ENCODE measurements at places on chromosomes 4 and X. TPM values are rescaled to one million over a fixed set of nuclear protein-coding genes. Genes with fewer than 3 reads are reported as not detected.

Gene TLR6
- total RNA-seq, result 2.0 TPM

- H3K27ac ChIP-seq, result no peak overlapping the region
- no peak overlapping the region for H3K4me3 ChIP-seq
- peaks cover 3% of the 10 kb centered on the region for H3K27me3 ChIP-seq
- DNase-seq, result peak; percentile 2
These were observed 2.5 kb upstream of the TMEM154 start for GRCh38 chr4:152682143-152682941.

GRCh38 chr4:152892974-152893373 is 43.1 kb upstream of the FHDC1 start:
- DNase-seq, result no peak
- no peaks in the 10 kb centered on the region for H3K27me3 ChIP-seq
- no peaks in the 10 kb centered on the region for H3K36me3 ChIP-seq
- H3K4me1 ChIP-seq, result peaks cover 3% of the 10 kb centered on the region
- no peak overlapping the region for H3K4me3 ChIP-seq

Gene ARR3
- total RNA-seq, result not detected

GRCh38 chrX:18351784-18352183 is 2.7 kb downstream of the SCML2 start:
- no peaks in the 10 kb centered on the region for H3K27me3 ChIP-seq
- DNase-seq, result no peak
- H3K4me3 ChIP-seq, result no peak overlapping the region
- no peaks in the 10 kb centered on the region for H3K4me1 ChIP-seq
- H3K36me3 ChIP-seq, result no peaks in the 10 kb centered on the region

Gene AADAT
- total RNA-seq, result 5.7 TPM

Gene TAF7L
- total RNA-seq, result 0.22 TPM

Gene NPNT
- total RNA-seq, result 795 TPM

Gene NSG1
- total RNA-seq, result 0.44 TPM

DNA sequence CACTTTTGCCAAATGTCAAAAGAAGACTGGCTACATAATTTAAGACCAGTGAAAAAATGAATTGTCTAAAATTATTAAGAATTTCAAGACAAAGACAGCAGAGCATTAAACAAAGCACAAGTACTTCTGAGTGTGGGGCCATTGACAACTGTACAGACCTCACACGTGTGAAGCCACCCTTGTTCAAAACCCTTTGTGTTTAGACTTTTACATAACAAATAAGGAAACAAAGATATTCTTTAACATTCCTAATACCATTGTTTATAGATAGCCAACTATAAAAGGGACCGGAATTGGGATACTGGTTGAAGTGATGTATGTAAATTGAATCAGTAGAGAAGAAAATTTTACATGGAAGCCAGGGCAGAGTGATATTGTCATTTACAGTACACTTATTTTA is 624.2 kb downstream of the PCDH18 start:
- H3K4me3 ChIP-seq, result no peak overlapping the region
- no peaks in the 10 kb centered on the region for H3K27me3 ChIP-seq
- H3K4me1 ChIP-seq, result no peaks in the 10 kb centered on the region
- no peak for DNase-seq

Gene IL1RAPL1
- total RNA-seq, result 0.78 TPM

GRCh38 chr4:185224597-185224996 is 15.2 kb downstream of the SNX25 start:
- no peak overlapping the region for H3K27ac ChIP-seq
- no peaks in the 10 kb centered on the region for H3K27me3 ChIP-seq
- no peaks in the 10 kb centered on the region for H3K36me3 ChIP-seq
- H3K4me1 ChIP-seq, result peaks cover 35% of the 10 kb centered on the region

GRCh38 chr4:97153042-97153441 is 990.2 kb downstream of the STPG2 start:
- no peak overlapping the region for H3K27ac ChIP-seq
- H3K36me3 ChIP-seq, result no peaks in the 10 kb centered on the region
- H3K4me1 ChIP-seq, result no peaks in the 10 kb centered on the region
- H3K27me3 ChIP-seq, result no peaks in the 10 kb centered on the region
- DNase-seq, result no peak
- no peak overlapping the region for H3K4me3 ChIP-seq

DNA sequence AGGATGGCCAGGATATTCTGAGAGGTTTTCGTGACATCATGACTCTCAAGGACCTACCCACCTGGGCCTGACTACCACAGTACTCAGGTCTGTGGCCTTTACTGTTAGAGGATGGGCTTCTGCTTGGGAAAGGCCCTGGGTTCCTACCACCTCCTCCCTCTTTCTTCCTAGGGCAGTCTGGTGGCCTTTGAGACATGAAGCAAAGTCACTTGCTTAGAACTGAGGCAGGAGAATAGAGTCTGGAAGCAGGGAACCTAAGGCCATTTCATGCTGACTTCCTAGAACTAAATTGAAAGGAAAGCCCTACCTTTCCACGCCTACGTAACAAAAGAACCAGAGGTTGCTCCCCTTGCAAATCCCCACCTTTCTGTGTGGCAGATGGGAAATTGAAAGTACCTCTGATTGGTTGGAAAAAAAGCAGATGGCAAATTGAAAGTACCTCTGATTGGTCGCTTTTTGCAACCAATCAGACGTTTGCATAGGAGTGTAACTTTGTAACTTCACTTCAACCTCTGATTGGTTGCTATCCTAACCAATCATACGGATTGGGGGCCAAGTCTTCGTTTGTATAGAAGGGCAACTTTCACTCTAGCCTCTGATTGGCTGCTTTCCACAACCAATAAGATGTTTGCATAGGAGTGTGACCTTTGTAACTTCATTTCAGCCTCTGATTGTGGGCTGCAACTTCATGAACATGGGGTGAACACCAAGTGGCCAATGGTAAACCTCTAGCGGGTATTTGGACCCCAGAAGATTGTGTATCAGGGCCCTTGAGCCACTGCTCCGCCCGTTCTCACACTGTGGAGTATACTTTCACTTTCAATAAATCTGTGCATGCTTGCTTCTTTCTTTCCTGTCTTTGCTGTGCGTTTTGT is 9.9 kb upstream of the AKAP14 start:
- no peaks in the 10 kb centered on the region for H3K36me3 ChIP-seq
- no peaks in the 10 kb centered on the region for H3K27me3 ChIP-seq
- H3K4me3 ChIP-seq, result no peak overlapping the region
- H3K4me1 ChIP-seq, result no peaks in the 10 kb centered on the region
- DNase-seq, result no peak

GRCh38 chrX:48891402-48892288 is 5.9 kb downstream of the TIMM17B start:
- H3K36me3 ChIP-seq, result no peaks in the 10 kb centered on the region
- DNase-seq, result peak; percentile 93
- H3K4me3 ChIP-seq, result peak overlapping the region; percentile 54
- peaks cover 6% of the 10 kb centered on the region for H3K4me1 ChIP-seq
- H3K27ac ChIP-seq, result peak overlapping the region; percentile 79
- H3K27me3 ChIP-seq, result no peaks in the 10 kb centered on the region

Gene UGT2B7
- total RNA-seq, result not detected

Gene OGT
- 162 TPM for total RNA-seq

DNA sequence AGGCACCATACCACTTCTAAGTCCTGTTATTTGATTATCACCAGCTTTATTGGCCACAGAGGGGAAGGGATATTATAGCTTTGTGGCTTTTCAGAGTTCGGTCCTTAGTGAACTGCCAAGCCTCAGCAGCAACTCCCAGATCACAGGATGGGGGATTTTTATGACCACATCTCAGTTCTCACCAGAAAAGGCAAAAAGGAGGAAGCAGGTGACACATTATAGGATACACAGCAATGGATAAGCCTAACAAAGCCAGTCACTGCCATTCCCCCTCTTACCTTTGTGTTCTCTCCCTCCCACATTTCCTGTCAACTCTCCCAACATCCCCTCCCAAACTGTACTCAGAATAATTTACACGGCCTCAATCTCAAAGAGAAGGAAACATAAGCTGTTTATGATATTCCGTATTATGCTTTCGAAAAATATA is 142.8 kb downstream of the MGST2 start:
- H3K4me3 ChIP-seq, result no peak overlapping the region
- no peaks in the 10 kb centered on the region for H3K27me3 ChIP-seq
- H3K36me3 ChIP-seq, result no peaks in the 10 kb centered on the region

Gene MAGEA2B
- not detected for total RNA-seq

Gene AFM
- total RNA-seq, result not detected

DNA sequence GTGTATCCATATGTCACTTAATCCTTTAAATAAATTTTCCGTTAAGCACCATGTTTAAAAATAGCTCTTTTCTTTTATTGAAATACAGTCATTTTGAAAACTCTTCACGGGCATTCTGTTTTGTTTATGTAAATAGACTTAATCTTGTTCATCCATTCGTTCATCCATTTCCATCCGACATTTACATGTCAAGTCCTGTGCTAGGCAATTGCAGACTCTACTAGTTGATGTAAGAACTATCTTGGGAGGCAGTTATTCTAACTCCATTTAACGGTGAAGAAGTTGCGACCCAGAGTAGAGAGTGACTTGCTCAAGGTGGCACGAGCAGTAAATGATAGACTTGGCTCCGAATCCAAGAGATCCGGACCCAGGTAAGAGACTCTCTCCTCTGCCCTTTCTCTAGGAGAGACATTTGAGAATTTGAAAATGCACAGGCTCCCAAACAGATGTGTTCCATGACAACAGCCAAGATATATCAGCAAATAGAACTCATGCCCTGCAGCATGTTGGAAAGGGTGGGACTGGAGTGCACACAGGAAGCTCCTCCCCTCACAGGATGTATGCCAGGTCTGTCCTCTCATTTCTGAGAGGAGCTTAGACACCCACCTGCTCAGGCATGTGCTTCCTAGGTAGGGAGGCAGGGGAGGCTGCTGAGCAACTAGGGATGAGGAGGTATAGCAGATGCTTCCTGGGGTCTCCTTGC is 64.5 kb downstream of the DRD5 start:
- no peaks in the 10 kb centered on the region for H3K36me3 ChIP-seq
- no peak for DNase-seq
- H3K27ac ChIP-seq, result no peak overlapping the region
- H3K27me3 ChIP-seq, result no peaks in the 10 kb centered on the region
- no peaks in the 10 kb centered on the region for H3K4me1 ChIP-seq

Gene COL4A6
- 0.27 TPM for total RNA-seq

- no peak overlapping the region for H3K27ac ChIP-seq
- H3K4me1 ChIP-seq, result no peaks in the 10 kb centered on the region
- DNase-seq, result no peak
- H3K27me3 ChIP-seq, result no peaks in the 10 kb centered on the region
These were observed 10.0 kb downstream of the SMC1A start for GRCh38 chrX:53412446-53412845.

Gene HPSE
- 1.1 TPM for total RNA-seq

GRCh38 chr4:120672558-120673147 is 249.9 kb downstream of the PRDM5 start:
- no peaks in the 10 kb centered on the region for H3K36me3 ChIP-seq
- DNase-seq, result no peak
- no peak overlapping the region for H3K4me3 ChIP-seq
- no peaks in the 10 kb centered on the region for H3K27me3 ChIP-seq
- no peaks in the 10 kb centered on the region for H3K4me1 ChIP-seq
- H3K27ac ChIP-seq, result no peak overlapping the region

Gene NFKB1
- total RNA-seq, result 42.9 TPM

- DNase-seq, result no peak
- no peaks in the 10 kb centered on the region for H3K4me1 ChIP-seq
- H3K36me3 ChIP-seq, result no peaks in the 10 kb centered on the region
- H3K27me3 ChIP-seq, result no peaks in the 10 kb centered on the region
- no peak overlapping the region for H3K4me3 ChIP-seq
These were observed 64.5 kb downstream of the CDS1 start for GRCh38 chr4:84647312-84647884.

GRCh38 chr4:19905024-19905423 is 346.7 kb upstream of the SLIT2 start:
- DNase-seq, result no peak
- no peak overlapping the region for H3K27ac ChIP-seq
- H3K4me3 ChIP-seq, result no peak overlapping the region
- no peaks in the 10 kb centered on the region for H3K36me3 ChIP-seq

DNA sequence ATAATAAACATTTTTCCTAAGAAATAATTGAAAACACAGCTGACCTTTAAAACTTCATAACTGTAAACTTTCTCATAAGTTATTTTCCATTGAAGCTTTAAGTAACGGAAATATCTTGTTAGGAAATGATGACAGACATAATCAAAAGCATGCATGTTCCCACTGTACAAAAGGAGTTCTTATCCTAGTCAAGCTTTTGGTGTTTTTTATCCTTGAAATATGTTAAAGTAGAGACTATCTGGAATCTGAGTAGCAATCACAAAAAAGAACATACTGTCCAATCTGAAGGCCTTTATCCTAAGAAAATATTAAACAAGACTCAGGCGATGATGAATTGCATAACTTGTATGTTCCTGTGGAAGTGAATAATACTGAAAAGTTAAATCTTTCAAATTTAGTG is 14.4 kb downstream of the GEMIN8 start:
- peaks cover 5% of the 10 kb centered on the region for H3K36me3 ChIP-seq
- H3K27me3 ChIP-seq, result no peaks in the 10 kb centered on the region
- H3K4me3 ChIP-seq, result no peak overlapping the region
- DNase-seq, result no peak
- H3K27ac ChIP-seq, result no peak overlapping the region
- H3K4me1 ChIP-seq, result no peaks in the 10 kb centered on the region

DNA sequence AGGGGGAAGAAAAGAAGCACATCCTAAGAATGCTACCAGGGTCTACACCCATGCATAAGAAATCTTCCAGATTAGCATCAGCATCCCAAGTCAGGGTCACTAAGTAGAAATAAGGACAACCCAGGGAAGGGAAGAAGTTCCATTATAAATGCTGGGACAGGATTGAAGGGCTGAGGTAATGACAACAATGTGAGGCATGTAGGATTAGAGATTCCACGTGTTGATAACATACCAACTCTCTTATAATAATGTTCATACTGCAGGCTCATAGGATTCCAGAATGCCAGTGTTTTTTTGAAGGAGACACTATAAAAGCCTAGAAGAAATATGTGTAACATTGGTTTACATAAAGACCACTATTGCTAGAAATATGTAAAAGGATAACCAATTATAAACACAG is 201.2 kb downstream of the MID1IP1 start:
- H3K27ac ChIP-seq, result no peak overlapping the region
- no peaks in the 10 kb centered on the region for H3K4me1 ChIP-seq
- H3K27me3 ChIP-seq, result no peaks in the 10 kb centered on the region
- DNase-seq, result no peak

Gene CLCN5
- total RNA-seq, result 12.6 TPM

DNA sequence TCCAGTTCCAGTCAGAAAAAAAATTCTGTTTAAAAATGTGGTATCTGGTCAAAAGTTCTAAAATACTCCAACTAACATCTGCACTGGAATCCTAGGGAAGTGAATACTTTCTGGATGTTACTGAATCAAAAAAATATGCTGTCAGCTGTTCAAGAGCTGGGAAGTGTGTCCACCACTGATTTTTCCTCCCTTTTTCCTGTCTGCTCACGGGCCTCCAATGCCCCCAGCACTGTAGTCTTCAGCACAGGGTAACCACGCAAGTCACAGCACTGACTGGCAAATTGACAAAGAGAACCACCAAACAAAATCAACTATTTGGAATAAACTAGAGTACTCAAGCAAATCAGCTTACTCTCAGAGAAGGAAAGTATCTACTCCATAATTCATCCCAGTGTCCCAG is 9.9 kb downstream of the VEGFC start:
- H3K36me3 ChIP-seq, result no peaks in the 10 kb centered on the region
- DNase-seq, result peak; percentile 55
- H3K4me3 ChIP-seq, result no peak overlapping the region
- no peaks in the 10 kb centered on the region for H3K27me3 ChIP-seq

- no peak overlapping the region for H3K27ac ChIP-seq
- no peaks in the 10 kb centered on the region for H3K4me1 ChIP-seq
- H3K4me3 ChIP-seq, result no peak overlapping the region
- no peak for DNase-seq
- H3K27me3 ChIP-seq, result no peaks in the 10 kb centered on the region
These were observed 23.0 kb downstream of the NIPAL1 start for GRCh38 chr4:48039561-48039960.
